Activated CD8-positive, alpha-beta T cell treated with anti-CD3 and anti-CD28 coated beads for 36 hours (primary cell): ENCODE measurements at places on chromosomes 1 and 21. TPM values are rescaled to one million over a fixed set of nuclear protein-coding genes. Genes with fewer than 3 reads are reported as not detected.

DNA sequence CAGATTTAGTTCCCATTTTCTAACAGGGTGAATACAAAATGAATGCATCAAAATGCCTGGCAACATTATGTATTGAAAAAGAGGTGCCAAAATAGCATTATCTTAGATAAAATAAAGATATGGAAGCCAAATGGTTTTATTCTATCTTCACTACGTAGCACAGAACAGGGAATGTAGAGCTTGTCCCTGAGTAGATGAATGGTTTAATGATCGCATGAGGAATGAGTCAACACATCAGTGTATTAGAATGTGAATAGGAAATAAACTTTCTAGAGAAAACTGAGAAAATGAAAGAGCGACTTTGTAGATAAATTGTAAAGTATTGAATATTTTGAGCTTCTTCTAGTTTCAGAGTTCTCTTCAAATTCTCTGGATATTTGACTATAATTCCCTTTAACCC is 74.3 kb downstream of the BRINP3 start:
- H3K4me1 ChIP-seq = no peaks in the 10 kb centered on the region
- H3K4me3 ChIP-seq = no peak overlapping the region
- no peak for DNase-seq
- H3K36me3 ChIP-seq = no peaks in the 10 kb centered on the region
- H3K27me3 ChIP-seq = no peaks in the 10 kb centered on the region

GRCh38 chr1:107000902-107001301 is 55.6 kb upstream of the PRMT6 start:
- H3K27me3 ChIP-seq = peaks cover 4% of the 10 kb centered on the region
- H3K4me3 ChIP-seq = no peak overlapping the region
- H3K27ac ChIP-seq = no peak overlapping the region
- H3K36me3 ChIP-seq = no peaks in the 10 kb centered on the region

GRCh38 chr1:118160806-118161205 is 24.2 kb downstream of the SPAG17 start:
- H3K4me3 ChIP-seq = no peak overlapping the region
- H3K36me3 ChIP-seq = no peaks in the 10 kb centered on the region
- H3K27me3 ChIP-seq = no peaks in the 10 kb centered on the region
- no peak overlapping the region for H3K27ac ChIP-seq
- no peak for DNase-seq

Gene ZNHIT6
- 22.4 TPM for total RNA-seq

Gene ADAMTSL4
- 0.20 TPM for total RNA-seq

Gene PLPPR4
- total RNA-seq = not detected

Gene C1orf94
- not detected for total RNA-seq

Gene LIPI
- not detected for total RNA-seq
